Mammary microvascular endothelial cell (primary cell): ENCODE measurements at places on chromosomes 11 and 22. TPM values are rescaled to one million over a fixed set of nuclear protein-coding genes. Genes with fewer than 3 reads are reported as not detected.

Gene SLC22A6
- not detected in 2 replicates for total RNA-seq

Gene DCUN1D5
- total RNA-seq: 128 and 152 TPM in 2 replicates

Gene SCN4B
- not detected in 2 replicates for total RNA-seq

Gene SLC29A2
- 0.13 and 0.30 TPM in 2 replicates for total RNA-seq

Gene SLC22A8
- total RNA-seq: not detected in 2 replicates
